ENCODE measurements at places on chromosomes 16 and 17.

- DNase-seq = no peak
Observed at GRCh38 chr16:67881621-67882161, 3.0 kb upstream of the NRN1L start.

GRCh38 chr17:75345514-75346167, 56.4 kb upstream of the SLC25A19 start:
- no peak for DNase-seq

DNA sequence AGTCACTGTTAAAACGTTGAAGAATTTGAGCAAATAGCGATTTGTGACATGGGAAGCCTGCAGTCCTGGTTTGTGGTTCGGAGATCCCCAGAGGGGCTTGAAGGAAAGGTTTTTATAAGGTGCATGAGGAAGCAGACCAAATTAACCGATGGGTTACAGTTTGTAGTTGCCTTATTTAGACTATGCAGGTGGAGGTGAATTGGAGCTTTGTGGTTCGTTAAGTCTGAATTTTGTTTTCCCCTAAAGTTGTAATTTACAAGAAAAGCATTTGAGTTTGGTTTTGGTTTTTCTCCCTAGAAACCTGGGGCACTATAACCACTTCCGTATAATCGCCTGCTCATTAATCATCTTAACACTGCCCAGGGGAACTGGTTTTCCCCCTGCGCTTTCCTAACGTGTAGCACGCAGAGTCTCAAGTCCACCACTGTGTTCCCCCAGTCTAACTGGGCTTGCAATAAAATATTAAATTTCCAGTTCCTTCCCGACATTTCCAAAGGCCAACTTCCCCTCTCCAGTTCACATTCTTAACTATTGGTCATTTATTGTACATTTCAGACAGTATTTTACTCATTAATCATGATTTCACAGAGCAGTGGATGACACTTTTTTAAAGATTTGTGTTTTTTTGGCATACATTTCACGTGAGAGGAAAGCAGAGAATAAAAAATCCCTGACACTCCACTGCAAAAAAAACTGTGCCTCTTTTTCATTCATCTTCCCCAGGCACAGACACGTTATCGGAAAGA, 932 bp downstream of the ZNF267 start:
- peak; percentile 62 for DNase-seq

GRCh38 chr16:70529051-70529777, 5.6 kb downstream of the SF3B3 start:
- DNase-seq = peak; percentile 78

DNA sequence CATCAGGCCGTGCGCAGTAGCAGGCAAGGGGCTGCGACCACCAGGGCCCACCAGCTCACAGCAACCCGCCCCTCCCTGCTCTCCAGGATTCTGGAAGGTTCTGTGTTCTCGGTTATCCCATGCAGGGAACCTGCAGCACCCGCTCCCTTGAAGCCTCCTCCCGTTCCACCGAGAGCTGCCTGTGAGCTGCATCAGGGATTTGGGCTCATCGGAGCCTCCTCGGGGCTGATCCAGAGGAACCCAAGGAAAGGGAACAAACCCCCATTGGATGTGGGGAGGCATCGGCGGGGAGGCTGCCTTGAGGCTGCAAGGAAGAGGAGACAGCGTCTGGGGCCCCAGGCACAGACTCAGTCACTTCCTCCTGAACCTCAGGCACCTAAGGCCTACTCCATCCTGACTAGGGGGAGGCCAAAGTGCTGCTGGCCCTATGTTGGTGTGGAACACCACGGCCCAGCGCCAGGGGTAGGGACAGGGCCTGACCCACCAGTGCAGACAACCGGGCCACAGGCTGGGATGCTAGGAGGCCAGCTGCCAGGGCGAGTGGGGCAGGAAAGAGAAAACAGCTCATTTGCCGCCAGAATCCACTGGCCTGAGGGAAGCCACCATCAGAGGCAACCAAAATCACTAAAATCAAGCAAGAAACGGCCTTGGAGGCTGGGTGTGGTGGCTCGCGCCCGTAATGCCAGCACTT, 14.4 kb upstream of the LGALS3BP start:
- no peak for DNase-seq

DNA sequence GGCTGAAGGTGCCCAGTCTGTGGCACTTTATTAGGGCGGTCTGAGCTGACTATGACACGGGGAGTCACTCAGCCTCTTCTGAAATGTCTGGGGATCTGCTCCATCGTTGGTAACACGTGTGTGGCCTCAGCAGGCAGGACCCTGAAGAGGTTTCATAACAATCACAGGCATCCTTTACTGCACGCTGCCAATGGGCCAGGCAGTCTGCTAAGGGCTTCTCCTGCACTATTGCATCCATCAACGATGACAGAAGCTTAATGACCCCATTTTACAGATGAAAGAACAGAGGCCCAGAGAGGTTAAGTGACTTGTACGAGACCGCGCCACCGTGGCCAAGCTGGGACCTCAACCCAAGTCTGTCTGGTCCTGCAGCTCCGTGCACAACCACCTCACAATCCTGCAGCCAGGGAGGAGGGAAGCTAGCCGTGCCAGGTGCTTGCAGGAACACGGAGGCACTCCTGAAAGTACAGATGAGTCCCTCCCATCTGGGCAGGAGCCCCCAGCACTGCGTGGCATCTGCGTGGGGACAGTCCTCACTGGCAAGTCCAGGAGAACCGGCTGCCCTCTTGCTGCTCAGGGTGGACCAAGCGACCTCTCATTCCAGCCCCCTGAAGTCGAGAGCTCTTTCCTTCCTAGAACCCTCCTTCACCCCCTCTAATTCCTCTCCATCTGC, 40.0 kb downstream of the RPH3AL start:
- DNase-seq = no peak

GRCh38 chr16:17154981-17155380, 315.8 kb downstream of the XYLT1 start:
- no peak for DNase-seq

DNA sequence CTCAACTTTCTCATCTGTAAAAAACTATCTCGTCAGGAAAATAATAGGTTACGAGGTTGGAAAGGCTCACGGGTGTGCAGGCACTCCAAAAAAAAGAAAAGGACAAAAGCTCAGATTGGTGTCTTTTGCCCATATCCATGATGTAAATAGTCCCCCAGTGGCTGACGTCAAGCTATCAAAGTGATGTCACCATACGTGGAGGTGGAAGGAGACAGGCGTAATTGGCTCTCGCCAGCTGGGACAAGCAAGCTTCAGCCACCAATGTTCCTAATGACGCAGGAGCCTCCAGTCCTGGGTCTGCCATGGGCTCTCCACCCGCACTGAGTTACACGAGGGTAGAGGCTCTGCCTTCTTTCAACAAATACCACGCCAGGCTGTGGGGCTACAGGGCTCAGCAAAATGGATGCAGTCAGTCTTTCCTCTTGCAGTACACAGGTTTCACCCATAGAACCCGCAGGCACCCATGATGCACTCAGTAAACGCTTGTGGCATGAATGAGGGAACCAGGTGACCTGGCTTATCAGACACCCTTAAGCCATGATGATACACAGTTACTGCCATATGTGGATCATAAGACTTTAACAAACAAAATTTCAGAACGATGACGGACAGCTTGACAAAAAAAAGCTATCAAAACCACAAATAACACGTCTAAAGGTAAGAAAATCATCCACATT, 50.5 kb downstream of the COTL1 start:
- no peak for DNase-seq

DNA sequence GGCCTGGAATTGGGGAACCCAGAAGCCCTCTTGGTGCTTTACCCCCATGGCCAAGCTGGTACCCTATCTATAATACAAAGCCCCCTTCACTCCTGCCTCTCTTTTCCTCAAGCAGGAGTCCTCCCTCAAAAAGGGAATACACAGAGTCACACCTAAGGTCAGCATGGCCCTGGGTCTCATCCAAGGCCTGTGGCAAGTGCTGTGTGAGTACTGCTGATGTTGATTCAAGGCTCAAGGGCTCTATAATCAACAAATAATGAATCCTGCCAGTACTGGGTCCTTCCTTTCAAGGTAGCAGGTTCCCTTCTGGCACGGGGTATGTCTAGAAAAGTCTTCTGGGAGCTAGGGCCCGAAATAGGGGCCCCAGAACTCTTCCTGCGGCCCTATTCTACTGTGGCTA, 187.3 kb downstream of the CYB561 start:
- no peak for DNase-seq

GRCh38 chr17:21303441-21304065, 19.0 kb downstream of the MAP2K3 start:
- no peak for DNase-seq

DNA sequence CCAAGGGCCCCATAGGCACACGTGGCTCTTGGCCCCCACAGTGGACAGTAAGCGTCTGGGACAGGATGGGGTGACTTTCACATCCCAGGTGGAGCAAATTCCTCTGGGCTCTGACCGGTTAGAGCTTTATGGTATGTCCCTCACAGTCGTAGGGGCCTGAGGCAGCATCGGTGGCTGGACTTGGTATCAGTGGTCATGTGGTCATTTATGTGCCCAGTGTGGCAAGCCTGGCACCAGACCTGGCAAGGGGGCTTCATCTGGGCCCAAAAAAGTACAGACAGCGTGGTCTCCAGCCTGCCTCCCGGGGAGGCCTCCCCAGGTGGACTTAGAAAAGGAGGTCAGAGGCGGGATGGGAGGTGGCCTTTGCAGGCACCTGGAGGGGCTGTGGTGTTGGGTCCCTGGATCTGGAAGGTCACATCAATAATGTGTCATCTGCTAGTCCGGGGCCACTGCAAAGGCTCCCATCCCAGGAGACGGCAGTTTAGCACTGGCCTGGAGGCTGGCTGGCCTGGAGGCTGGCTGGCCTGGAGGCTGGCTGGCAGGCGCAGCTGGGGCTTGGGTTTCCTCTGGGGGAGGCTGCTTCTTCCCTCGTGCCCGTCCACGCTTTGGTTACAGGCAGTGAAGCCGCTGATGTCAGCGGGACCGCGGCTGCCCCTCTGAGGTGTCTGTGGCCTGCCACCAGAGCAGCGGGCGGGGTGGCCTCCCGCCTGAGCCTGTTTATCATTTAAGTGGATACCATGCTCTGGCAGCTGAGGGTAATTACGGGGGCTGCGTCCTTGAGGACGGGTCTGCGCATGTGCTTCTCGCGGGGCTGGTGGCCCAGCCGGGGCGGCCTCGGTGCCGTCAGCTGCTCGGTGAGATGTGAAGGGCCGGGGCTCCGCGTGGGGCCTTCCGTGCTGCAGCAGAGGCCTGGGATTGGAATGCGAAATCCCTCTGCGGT, 20.7 kb upstream of the CBX4 start:
- DNase-seq = no peak

DNA sequence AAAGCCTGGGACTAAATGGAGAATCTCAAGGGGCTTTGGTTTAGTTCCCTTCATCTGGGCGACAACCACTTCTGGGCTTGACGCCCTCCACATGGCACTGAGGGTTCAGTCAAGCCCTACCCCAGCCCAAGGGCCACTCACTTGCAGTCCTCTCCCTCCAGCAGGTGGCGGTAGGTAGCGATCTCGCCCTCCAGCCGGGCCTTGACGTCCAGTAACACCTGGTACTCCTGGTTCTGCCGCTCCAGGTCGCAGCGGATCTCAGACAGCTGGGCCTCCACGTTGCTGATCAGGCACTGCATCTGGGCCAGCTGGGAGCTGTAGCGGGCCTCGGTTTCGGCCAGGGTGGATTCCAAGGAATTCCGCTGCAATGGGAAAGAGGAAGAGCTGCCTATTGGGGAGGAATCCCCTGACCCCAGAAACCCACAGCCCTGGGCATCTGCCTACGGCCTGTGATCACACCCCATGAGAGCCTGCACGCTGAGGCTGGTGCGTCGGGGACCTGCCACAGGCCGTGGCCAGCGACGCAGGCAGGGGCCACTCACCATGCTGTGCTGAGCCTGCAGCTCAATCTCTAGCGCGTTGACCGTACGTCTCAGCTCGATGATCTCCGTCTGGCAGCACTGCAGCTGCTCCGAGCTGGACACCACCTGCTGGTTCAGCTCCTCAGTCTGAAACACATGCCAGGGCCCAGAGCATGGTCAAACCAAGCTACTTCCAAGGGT, 2.7 kb downstream of the KRT36 start:
- no peak for DNase-seq

DNA sequence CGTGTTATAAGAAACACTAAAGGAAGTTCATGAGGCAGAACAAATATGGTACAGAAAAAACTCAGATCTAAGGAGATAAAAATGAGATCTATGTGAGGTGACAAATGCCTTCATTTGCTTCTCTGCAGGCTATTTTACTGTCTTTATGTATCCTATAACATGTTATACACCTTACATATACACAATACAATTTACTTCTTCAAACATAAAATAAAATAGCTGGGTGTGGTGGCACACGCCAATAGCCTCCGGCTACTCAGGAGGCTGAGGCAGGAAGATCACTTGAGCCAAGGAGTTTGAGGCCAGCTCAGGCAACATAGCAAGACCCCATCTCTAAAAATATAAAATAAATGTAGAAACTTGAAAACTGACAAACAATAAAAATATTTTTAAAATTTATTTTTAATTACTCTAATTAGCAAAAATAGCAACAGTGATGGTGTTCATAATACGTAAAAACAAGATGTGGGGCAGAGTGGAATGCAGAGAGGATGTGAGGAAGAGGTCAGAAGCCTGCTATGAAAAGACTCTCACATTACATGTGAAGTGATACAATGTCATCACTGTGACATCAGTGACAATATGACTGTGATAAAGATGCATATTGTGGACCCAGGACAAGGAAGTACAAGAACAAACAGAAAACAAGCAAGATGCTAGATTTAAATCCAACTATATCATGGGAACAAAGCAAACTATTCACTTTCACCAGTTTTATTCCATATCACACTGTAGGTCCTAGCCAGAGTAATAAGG, 31.0 kb downstream of the VPS53 start:
- DNase-seq = peak; percentile 45

GRCh38 chr17:80485846-80486245, 9.4 kb upstream of the NPTX1 start:
- DNase-seq = no peak

DNA sequence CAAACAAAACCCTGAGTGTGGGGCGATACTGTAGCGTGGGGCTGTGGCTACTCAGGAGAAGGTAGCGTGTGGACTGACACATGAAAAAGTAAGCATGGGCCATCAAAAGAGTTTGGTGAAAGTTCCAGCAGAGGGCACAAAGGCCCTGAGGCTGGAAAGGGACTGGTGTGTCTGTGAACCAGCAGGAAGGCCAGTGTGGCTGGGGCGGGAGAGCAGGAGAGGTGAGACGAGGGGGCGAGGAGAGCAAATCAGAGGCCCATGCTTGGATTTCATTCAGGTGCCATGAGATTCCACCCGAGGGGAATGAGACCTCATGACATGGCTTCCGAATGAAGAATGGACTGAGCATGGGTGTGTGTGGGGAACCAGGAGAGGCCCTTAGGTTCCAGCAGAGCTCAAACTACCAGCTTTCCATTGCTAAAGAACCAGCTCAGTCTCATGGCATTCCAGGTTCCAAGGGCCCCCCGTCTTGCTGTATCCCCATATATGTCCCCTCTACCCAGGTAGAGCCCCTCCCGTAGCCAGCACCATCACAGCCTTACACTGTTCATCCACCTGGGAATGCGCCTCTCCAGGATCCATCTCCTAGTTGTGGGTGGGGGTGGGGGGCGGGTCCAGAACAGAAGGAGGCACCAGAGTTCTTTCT, 31.1 kb downstream of the TRPV2 start:
- peak; percentile 20 for DNase-seq

DNA sequence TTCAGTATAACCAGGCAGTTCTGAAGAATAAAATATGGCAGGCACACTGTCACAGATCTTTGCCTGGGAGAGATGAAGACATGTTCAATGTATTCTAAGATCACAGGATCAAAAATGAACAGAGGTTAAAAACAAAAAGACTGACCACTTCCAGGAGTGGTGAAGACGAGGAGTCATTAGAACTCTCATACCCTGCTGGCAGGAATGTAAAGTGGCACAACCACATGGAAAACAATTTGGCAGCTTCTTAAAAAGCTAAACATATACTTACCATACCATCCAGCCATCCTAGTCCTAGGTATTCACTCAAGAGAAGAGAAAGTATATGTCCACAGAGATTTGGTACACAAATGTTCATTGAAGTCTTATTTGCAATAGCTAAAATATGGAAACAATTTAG, 406.3 kb downstream of the NPIPA8 start:
- peak; percentile 11 for DNase-seq

Data from EH (cell line).